ENCODE measurements at places on chromosomes 7 and 10.

DNA sequence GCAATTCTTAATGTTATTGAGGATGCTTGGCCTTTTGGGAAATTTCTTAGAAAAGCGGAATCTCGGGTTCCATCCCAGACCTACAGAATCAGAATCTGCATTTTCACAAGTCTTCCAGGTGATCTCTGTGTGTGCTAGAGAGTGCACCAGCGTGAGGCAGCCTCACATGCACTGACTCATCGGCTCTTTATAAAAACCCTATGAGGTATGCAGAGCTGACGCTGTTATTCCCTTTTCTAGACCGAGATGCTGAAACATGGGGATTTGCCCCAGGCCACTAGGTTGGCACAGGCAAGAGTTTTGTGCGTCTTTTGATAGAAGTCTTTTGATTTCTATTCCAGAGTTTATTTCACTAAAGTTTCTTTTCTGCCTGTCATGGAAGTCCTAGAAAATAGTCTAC, 61.2 kb downstream of the CDCA7L start:
- no peak for DNase-seq

GRCh38 chr10:129941199-129942018, 22.7 kb downstream of the EBF3 start:
- DNase-seq = no peak

DNA sequence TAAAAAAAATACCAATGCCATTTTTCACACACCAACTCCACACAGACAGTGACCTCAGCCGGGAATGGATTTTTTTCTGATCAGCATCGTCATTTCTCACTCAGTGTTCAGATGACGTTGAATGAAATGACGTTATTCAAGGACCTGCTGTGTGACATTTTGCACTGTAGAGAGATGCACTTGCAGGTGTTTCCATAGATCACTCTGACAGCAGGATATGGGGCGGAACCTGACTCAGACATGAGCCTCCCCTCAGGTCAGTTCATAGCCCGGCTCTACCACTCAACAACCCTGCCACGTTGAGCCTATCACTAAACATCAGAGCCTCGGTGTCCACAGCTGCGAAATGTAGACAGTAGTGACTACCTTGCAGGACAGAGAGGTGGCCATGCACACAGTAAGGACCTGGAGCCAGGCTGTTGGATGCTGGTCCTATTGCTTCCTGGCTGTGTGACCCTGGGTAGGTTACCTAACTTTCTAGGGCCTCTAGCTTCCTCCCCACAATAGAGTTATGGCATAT, 41.4 kb upstream of the ANTXRL start:
- no peak for DNase-seq

- no peak for DNase-seq
These were observed 425.3 kb upstream of the ANKRD30A start for GRCh38 chr10:36700123-36700522.

Data from activated CD4-positive, CD25-positive, alpha-beta regulatory T cell treated with anti-CD3 and anti-CD28 coated beads, Interleukin-2, amount 50 U/mL, for 16 hours (primary cell).